ENCODE measurements at places on chromosomes 12 and 14.

DNA sequence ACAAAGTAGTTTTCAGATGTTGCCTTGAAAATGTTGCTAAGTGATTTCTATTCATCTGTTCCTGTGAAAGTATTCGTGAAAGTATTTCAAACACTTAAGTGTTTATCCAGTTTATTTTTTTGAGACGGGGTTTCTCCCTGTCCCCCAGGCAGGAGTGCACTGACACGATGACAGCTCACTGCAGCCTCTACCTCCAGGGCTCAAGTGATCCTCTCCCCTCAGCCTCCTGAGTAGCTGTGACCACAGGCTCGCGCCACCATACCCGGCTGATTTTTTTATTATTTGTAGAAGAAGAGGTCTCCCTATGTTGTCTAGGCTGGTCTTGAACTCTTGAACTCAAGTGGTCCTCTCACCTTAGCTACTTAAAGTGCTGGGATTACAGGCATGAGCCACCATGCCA lies 1.7 kb downstream of the ZDHHC17 start:
- DNase-seq, result no peak

- DNase-seq, result no peak
Measured at GRCh38 chr12:55642267-55642666, 5.6 kb downstream of the OR10P1 start.

- no peak for DNase-seq
Measured at GRCh38 chr14:101969481-101969880, 5.1 kb downstream of the DYNC1H1 start.

DNA sequence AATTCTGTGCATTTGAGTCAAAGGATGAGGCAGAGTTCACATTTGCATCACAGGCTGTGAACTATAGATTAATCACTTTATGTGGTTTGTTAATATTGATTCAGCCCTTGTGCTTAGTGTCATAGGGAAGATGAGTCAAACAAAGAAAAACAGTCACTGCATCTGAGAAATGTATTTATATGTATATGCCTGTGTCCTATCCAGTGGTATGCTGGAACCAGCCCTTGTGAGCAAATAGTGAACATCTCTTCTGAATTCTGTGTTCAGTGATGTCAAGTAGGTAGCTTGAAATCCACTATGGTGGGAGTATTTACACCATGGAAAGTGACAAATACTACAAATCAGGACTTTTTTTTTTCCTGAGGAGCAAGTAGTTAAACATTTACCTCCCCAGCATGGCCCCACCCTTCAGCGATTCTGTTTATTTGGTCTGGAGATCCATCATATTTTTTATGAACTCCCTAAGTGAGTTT lies 128.5 kb downstream of the HMGA2 start:
- DNase-seq, result no peak

GRCh38 chr12:24244801-24245200 lies 295.3 kb upstream of the SOX5 start:
- DNase-seq, result no peak

- DNase-seq, result no peak
Measured at GRCh38 chr14:73245480-73246325, 8.4 kb downstream of the PAPLN start.

DNA sequence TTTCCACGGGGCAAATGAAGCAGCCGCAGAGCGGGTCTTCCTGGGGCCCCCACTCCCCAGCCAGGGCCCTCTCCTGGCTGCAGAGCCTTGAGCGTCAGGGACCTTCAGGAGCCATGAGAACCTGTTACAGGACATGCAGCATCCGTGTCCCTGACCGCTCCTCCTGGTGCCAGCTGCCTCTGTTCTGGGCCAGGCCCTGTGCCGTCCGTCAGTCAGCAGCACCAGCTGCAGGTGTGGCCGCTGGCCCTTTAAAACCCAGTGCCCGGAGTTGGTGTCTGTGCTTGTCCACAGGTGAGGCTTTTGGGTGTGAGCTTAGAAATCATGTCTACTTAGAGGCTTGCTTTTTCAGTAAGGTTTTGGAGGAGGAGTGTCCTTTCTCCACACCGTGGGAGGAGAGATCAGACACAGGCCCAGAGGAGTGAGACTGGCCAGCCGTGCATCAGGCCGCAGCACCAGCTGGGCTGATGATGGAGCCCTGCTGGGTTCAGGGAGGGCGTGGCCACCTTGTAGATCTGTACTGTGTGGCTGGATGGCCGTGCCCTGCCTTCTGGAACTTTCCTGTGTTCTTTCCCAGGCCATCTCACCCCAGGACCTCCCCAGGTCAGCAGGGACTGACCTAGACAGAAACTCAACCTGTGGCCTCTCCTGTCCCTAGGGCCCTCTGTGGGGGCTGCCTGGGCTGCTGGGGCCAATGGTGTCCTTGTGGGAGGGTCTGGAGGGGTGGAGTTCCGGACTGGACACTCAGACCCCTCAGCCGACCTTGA lies 27.1 kb downstream of the AACS start:
- no peak for DNase-seq

GRCh38 chr14:38079886-38080285 lies 127.8 kb upstream of the SSTR1 start:
- DNase-seq, result peak; percentile 6

DNA sequence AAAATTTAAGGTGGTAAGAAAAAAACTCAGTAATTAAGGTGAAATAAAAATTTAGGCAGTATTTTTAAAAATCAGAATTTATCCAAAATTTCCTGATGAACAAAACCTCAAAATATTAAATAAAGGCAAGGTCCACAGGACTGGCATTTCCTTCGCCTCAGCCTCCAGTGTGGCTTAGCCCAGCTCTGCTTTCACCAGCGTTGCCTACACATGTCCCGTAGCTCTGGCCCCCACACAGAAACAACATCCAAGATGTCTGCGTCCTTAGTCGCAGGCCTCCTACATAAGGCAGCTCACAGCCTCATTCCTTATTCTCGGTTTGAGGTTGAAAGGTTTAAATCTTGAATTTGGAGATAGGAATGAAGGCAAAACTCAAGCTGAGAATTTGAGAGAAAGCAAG lies 274.3 kb downstream of the SYT1 start:
- no peak for DNase-seq

GRCh38 chr12:27966870-27967269 lies 5.7 kb downstream of the PTHLH start:
- DNase-seq, result peak; percentile 91

- peak; percentile 16 for DNase-seq
Measured at GRCh38 chr12:58920102-58920960, at the start of gene LRIG3. LRIG3 (minus strand) TSS chr12:58920504; CDS start chr12:58920235, 269 bp downstream.

GRCh38 chr12:62629971-62630739 lies 163.5 kb downstream of the MON2 start:
- no peak for DNase-seq

DNA sequence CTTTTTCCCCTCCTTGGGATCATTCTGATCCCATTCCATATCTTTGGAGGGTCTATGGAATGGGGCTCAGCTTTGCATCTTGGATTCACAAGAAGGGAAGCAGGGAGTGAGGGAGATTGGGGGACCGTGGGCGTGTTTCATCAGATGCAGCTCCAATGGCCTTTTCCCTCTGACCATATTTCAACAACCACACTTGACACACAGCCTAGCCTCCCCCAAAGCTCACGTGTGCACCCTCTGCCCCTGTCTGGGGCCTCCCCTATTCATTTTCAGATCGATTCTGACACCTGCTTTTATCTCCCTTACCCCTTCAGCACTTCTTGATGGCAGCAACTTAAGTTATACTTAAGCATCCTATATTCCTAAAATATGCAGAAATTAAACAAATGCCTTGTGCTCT lies 126.6 kb downstream of the CHST11 start:
- no peak for DNase-seq

GRCh38 chr12:27057543-27057942 lies 24.8 kb downstream of the C12orf71 start:
- no peak for DNase-seq

GRCh38 chr12:113933201-113933786 lies 32.8 kb downstream of the RBM19 start:
- no peak for DNase-seq

GRCh38 chr14:68312884-68313610 lies 479.8 kb downstream of the ZFP36L1 start:
- DNase-seq, result no peak

- DNase-seq, result no peak
Measured at GRCh38 chr14:21308132-21308478, 28.2 kb downstream of the RPGRIP1 start.

DNA sequence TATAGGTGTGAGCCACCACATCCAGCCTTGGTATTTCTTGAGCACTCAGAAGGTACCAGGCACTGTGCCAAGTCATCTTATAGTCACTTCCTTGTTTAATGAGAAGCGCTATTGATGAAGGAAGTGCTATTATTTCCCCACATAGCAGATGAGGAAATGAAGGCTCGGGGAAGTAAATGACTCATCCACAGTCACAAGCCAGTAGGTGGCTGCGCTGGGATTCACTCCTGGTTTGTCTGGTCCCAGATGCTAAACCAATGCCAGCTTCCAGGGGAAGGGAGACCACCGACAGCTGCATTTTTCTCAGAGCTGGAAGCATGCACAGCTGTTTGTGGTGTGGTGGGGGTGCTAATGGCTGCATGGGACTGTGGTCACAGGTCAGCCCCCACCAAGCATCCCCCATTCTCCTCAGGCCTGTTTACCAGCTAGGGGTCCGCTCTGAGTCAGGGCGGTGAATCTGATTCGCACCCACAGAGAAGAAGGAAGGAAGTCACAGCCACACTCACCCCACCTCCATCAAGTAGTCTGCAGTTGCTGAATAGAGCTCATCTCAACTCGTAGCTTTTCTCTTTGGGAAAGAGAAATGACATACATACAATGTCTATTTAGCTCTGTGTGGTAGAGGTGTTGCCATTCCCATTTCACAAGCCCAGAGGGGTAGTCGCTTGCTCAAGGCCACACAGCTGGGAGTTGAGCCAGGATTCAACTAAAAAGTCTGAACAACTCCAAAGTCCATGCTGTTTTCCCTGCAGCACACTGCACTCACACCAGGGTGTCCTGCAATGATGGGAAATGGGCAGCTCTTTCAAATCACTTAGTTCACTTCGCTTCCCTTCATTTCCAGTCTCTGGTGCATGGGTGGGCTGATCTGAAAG lies 6.3 kb upstream of the LTBP2 start:
- DNase-seq, result no peak

- no peak for DNase-seq
Measured at GRCh38 chr12:104132351-104132956, 5.6 kb downstream of the NFYB start.

- no peak for DNase-seq
Measured at GRCh38 chr14:54881235-54881760, 21.3 kb downstream of the GCH1 start.

DNA sequence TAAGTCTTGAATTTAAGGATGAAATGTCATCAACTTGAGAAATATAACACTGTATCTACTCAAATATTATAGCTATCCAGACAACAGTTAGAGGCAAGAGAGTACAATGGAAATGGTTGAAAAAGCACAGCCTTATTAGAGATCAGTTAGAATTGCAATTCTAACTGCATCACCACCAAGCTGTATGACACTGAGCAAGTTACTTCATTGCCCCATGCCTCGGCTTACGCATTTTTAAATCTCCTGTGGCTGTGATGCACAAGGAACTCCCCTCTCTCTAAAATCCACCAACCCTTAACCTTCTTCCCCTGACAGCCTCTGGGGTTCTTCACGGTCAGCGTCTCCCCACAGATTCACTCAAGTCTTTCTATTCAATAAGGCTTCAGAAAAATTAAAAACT lies 75.1 kb downstream of the MED13L start:
- DNase-seq, result no peak

DNA sequence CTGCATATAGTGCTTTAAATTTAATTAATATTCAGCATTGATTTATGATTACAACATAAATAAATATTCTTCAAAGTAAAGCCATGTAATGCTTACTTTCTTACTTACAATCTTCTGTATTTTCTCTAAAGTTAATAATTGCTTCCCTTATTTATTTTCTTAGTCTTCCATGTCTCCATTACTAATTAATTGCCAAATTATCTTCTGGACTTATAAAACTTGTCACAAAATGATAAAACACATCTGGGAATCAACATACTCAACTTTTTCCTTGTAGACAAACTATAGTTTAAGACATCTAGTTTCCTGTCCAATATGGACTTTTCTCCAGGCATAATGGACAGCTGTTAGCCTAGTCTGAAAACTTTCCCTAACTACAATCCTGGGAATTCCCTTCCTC lies 466.6 kb downstream of the FLRT2 start:
- DNase-seq, result no peak

Measured in epithelial cell of proximal tubule (primary cell).